ENCODE measurements at places on chromosomes 4 and X.

DNA sequence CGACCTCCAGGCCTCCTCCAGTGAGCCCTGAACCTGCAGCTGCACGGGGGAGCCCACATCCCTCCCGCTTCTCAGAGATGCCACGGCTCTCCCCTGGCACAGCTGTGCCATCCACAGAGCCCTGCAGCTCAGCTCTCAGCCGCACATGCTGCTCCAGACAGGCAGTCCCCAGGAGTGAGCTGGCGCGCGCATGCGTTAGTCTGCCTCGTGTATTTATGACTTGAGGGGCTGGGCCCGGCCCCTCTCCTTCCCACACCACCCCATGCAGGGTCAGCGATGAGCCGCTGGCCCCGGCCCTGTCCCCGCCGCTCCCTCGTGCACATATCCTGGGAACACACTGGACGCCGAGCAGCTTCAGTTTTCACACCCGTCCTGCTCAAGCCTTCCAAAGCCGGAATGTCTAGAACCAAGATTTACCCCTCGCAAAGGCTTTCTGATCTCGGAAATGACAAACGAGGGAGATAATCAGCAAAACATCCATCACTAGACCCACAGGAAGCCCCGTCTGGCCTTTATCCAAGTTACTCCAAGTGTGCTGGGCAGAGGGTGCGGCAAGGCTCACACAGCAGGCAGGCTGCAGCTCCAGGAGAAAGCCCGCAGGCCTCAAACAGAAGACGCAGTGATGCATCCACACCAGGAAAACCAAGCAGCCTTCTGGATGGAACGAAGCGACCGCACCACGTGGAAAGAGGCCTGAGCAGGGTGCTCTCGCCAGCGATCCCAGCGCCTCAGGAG lies 24.3 kb downstream of the GAK start:
- no peak for DNase-seq

- DNase-seq, result no peak
Observed at GRCh38 chrX:13898083-13898482, 81.2 kb upstream of the GPM6B start.

- DNase-seq, result no peak
Observed at GRCh38 chr4:101862595-101862994, 72.1 kb downstream of the BANK1 start.

DNA sequence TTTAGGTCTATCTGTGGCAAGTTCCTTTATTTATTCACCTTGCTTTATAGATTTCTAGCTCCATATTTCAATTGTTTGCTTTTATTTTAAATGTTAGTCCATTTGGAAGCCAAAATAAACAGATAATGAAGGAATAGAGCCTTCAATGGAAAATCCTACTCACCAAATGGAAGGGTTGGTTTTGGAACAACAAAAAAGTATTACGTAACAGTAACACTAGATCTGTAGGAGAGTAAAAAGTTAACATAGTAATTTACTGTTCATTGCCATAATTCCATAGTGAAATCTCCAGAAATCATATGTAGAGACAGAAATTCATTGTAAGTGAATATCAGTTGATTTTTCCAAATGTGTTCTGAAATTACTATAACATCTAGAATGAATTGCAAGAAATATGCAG lies 34.6 kb downstream of the NWD2 start:
- no peak for DNase-seq

DNA sequence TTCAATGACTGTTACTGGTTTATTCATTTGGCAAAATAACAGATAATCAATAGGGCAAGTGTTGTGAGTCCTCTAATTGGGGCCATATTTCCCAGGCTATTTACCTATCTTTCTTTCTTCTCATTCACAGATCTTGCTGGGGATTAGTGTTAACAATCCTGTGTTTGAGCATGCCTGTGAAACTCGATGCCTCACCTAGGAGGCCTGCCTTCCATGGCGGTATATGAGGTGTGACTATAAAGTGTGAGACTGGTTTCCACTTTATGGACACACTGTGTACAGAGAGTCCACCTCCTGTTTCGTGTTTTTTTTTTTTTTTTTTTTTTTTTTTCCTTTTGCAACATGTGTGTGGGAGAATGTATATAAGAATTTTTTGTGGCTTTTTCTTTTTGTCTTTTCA lies 199.3 kb downstream of the BMPR1B start:
- no peak for DNase-seq

DNA sequence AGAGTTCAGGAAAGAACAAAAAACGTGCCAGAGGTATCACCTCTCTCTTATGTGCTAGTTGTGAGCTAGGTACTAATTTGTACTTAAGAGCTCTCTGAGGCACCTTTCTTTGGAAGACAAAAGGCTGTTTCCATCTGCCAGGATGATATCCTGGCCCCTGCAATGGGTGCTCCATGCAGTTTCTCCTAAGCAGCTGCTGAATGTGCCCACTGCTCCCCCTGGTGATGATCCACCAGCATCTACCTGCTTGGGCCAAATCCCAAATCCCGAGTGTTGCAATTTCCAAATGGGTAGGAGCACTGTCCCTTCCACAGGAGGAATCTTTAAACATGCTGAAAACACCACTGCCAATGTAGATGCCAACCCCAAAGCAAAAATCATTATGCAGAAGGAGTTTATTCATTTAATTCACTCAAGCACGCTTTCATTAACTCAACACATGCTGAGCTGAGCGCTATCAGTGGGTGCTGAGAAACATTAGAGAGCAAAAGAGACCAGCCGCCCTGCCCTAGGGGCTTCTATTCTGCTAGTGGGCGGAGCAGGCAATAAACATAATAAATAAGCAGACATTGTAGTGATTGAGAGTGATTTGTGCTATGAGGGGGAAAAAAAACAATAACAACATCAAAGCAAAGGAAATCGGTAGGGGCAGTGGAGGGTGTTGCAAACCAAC lies 69.6 kb upstream of the C4orf50 start:
- DNase-seq, result no peak
